CD4-positive, alpha-beta T cell treated with Interleukin-10 for 1 hour (primary cell): ENCODE measurements at places on chromosomes 5 and 9.

DNA sequence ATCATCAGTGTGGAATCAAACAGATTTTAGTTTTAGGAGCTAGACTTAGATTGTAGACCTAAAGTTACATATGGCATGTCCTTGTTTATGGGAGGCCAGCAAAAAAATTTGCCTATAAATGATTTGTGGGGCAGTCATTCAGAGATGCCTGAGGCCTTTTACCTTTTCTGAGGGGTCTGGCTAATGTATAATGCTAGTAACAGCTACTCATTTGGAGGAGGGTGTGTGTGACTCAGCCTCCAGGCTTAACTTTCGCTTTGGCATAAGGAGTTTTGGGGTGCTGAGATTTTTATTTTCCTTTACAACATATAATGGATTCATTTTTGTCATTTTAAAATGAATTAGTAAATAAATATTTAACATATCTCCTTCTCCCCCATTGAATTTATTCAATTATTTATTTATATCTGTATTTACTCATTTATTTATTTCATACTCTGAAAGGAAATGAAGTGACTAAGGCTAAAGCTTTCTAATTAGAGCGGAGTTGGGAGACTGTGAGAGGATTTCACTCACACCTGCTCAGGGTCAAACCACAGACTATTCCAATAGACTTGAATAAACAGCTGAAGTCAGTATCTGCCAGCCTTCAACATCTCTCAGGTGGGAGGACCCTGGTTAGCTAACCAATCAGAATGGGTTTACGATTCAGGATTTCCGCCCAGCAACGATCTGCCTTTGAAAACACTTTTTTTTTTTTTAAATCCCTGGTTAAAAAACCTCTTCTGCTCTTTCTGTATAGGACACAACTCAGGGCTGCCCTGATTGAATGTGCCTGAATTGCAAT lies 487.5 kb upstream of the SGCD start:
- DNase-seq = no peak

- no peak for DNase-seq
Observed at GRCh38 chr5:122099060-122099790, 21.2 kb upstream of the LOX start.

DNA sequence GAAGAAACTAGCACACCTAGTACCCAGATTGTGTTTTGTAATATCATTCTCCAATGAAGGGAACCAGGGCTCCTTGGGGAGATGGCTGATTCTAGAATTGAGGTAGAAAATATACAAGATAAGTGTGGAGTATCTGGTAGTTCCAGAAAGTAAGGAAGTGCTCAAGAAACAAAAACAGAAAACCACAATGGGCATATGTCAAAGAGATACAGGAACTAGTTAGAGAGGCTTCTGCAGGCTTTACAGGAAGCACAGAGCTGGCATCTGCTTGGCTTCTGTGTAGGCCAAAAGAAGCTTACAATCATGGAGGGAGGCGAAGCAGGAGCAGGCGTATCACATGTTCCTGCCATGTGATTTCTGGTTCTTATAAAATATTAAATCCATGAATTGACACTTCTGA lies 105.7 kb upstream of the TMEM161B start:
- no peak for DNase-seq

DNA sequence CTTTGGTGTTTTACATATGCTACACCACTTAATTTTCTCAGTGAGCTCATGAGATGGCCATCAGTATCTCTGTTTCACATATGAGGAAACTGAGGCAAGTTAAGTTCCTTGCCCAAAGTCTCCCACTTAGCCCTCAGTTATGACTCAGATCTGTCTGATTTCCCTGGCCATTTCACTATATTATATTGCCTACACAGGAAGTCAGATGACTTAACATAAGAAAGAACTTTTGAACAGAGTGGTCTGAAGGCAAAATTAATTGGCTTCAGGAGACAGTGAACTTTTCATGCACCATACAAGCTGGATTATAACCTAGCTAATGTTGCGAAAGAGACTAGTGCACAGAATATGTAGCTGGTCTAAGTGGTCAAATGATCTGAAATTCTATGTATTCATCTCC lies 221.6 kb downstream of the NFIB start:
- DNase-seq = no peak

GRCh38 chr9:121636341-121636865 lies 15.0 kb upstream of the DAB2IP start:
- DNase-seq = no peak

GRCh38 chr9:128551657-128552152 lies 682 bp upstream of the SPTAN1 start:
- no peak for DNase-seq

GRCh38 chr9:16625811-16626210 lies 244.7 kb downstream of the BNC2 start:
- no peak for DNase-seq

- no peak for DNase-seq
Observed at GRCh38 chr9:6410633-6411032, 2.4 kb upstream of the UHRF2 start.

GRCh38 chr9:89579741-89580385 lies 24.9 kb upstream of the GADD45G start:
- DNase-seq = peak; percentile 18

GRCh38 chr9:69535911-69536310 lies 136.3 kb downstream of the APBA1 start:
- no peak for DNase-seq

DNA sequence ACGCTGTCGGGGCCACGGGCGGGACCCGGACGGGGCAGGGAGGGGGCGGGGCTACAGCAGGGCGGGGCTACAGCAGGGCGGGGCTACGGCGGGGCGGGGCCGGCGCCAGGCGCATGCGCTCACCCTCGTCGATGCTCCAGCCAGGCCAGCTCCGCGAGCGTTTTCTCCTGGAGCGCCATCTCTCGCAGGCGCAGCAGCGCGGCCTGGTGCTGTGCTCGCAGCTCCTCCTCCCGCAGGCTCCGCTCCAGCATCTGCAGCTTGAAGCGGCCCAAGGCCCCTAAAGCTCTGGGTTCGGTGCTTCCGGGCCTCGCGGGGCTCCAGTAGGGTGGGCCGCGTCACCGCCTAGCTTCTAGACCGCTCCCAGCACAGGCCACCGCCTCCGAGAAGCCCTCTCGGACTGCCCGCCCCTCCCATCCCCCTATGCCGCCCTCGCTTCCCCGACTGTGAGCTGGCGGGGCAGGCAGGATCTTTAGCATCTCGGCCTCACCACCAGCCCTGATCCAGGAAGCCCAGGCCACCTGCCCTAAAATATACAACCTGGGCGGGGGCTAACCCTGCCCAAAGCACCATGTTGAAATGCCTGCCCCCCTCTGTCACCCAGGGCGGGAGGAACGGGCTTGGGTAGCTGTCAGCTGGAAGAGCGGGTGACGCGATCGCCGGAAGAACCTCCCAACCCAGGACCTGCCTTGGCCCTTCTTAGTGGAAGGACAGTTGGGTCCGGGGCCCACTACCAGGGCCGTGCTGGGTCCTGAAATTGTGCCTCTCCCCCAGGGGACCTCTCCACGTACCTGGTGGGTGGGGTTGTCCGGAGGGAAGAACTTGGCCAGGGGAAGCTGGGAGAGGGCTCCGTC lies 21.9 kb upstream of the QSOX2 start:
- peak; percentile 90 for DNase-seq

DNA sequence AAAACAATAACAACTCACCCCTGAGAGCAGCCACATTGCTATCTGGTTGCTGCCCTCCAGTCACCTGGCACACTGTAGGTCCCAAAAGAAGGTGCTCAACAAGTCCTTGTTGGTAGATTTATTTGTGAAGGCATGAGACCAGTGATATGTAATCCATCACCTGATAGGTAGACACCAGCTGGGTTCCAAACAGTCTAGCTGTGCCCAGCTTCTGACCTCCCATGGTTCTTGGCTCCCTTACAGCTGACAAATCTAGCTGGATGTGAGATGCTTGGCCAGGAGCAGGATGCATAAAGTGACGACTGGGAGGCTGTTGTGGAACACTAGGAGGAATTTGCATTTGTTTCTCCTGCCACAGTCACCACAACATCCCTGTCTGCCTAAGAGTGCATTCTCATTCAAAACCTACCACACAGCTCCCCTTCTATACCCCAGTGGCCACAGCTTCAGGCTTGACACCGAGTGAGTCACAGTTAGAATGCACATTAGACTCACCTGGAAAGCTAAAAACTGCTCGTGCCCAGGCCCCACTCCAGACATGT lies 7.8 kb upstream of the VLDLR start:
- DNase-seq = no peak

GRCh38 chr9:4838189-4838546 lies 45.4 kb downstream of the RCL1 start:
- no peak for DNase-seq

- DNase-seq = no peak
Observed at GRCh38 chr9:12935714-12936113, 160.9 kb downstream of the LURAP1L start.

- DNase-seq = no peak
Observed at GRCh38 chr5:138257583-138257982, 16.8 kb downstream of the GFRA3 start.

DNA sequence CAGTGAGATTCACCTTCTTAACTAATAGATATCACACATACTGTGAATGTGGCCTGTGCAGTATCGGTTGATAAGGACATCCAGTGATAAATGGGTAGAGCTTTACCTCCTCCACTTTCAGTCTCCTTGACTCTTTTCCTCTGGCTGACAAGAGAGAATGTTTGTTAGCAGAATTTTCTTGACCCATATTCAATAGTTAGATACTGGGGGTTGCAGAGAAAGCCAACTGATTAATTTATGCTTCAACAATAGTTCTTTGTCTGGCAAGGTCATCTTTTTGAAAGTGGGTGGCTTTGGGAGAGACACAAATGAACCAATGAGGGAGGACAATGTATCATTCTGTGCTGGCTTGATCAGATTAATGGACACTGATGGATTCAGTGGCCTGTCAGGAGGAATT lies 30.3 kb downstream of the TTC23L start:
- no peak for DNase-seq

DNA sequence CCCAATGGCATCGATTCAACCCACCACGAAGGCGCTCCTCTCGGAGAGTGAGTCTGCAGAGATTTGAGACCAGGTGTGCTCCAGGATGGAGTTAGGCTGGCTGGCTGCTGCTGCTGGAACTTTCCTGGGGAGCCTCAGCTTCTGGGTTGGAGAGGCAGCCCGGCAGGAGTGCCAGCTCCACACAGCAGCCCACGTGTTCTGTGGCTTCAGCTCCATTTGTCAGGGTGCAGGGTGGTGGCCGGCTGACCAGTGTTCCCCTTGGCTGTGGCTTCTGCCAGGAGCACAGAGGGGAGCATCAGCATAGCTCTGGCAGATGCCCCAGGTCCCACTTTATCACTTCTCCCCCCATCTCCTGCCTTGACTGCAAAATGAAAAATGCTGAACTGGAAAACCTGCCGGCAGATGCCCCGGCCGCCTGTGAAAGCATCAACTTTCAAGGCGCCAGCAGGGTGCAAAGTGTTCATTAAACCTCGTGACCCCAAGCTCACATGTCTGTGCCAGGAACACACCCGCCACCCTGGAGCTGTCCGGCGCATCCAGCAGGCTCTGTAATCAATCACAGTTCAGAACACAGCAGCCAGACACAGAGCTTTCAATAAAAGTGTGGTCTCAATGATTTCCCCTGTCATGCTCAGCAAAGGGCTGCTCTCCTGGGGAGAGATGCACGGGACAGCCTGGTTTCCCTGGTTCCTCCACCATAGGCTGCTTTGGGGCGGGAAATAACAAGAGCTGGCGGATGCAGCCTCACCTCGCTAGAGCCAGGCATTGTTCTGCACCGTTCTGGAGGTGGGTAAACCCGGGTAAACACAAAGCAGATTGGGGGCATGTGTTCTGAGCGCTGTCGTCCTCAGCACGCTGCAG lies 53.2 kb downstream of the TRIP13 start:
- no peak for DNase-seq

DNA sequence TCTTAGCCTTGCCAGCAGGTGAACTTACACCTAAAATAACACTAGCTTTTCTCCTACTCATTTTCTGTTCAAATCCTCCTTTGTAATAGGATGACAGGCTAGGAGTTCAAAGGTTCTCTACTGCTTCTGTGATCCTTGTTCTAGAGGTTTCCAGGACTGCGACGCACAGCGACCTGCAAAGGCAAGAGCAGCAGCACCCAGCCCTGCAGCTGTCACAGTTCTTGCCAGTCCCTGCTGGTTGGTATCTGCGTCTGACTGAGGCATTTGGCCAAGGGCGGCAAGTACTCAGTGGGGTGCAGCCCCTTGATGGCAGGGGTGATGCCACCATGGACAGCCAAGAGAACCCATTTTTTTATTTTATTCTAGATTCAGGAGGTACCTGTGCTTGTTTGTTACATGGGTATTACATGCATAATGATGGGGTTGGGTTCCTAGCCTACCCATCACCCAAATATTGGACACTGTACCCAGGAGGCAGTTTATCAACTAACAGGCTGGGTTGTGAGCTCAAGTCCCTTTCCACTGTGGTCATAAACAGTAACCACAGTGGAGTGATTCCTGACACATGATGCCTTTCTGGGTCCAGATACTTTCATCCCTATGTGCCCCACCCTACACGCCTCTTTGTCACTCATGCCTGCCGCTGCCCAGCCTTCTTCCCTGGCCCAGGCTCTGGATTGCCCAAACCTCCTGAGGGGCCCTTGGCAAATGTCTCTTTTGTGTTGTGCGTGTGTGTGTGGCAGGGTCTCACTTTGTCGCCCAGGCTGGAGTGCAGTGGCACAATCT lies 111.0 kb downstream of the GAPVD1 start:
- DNase-seq = no peak

DNA sequence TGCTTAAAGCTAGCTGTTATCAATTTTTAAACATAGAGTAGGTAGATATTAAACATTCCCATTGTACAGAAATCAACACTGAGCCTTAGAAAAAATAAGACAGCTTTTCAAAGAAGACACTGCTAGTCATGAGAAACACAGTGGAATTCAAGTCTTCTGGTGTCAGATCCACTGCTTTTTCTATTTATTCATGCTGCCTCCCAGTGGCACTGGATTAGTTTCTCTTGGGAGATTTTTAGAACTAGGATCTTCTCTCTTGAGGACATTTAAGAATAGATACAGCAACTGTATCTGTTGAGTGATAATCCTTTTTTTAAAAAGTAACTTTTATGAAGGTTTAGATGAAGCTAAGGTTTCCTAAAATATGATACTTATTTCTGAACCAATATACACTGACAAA lies 1635.4 kb upstream of the C9orf72 start:
- DNase-seq = no peak

DNA sequence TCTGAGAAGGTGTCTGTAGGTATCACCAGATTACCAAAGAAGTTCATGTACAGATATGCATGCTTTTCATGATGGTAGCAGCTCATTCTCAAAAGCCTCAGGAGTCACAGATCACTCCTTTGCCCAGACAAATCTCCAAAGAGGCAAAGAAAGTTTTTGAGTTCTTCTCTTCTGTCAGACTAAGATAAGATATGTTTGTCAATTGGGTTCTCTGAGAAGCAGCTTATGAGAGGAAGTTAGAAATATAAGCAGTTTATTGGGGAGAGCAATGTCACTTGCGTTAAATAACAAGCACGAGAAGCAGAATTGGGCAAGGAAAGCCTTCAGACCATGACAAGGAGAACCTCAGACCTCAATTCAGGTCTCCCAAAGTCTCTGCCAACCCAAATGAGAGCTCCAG lies 219.2 kb upstream of the KLF4 start:
- no peak for DNase-seq

DNA sequence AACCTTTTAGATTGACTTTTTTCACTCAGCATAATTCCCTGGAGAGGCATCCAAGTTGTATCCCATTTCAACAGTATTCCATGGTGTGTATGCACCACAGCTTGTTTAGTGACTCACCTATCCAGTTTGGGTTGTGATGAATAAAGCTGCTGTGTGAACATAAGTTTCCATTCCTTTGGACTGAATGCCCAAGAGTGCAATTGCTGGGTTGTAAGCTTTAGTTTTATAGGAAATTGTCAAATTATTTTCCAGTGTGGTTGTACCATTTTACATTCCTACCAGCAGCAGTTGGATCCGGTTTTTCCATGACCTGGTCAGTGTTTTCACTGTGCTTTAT lies 60.9 kb upstream of the TMED7 start:
- no peak for DNase-seq
